ENCODE measurements at places on chromosomes 7 and 10. TPM values are rescaled to one million over a fixed set of nuclear protein-coding genes. Genes with fewer than 3 reads are reported as not detected.
A peak's percentile ranks its signal among the peaks of the same experiment; 100 is the strongest.

- no peaks in the 10 kb centered on the region for H3K27me3 ChIP-seq
- peaks cover 14% of the 10 kb centered on the region for H3K4me1 ChIP-seq
- H3K4me3 ChIP-seq: no peak overlapping the region
- no peaks in the 10 kb centered on the region for H3K36me3 ChIP-seq
- DNase-seq: no peak
Measured at GRCh38 chr7:30970594-30971094, 6.9 kb downstream of the GHRHR start.

GRCh38 chr7:74272305-74273038, 16.7 kb upstream of the CLIP2 start:
- H3K4me1 ChIP-seq: peaks cover 29% of the 10 kb centered on the region
- H3K27me3 ChIP-seq: no peaks in the 10 kb centered on the region
- DNase-seq: peak; percentile 85
- peak overlapping the region; percentile 80 for H3K27ac ChIP-seq

GRCh38 chr10:29955329-29955935, 104.0 kb downstream of the JCAD start:
- H3K27ac ChIP-seq: no peak overlapping the region
- DNase-seq: no peak
- no peaks in the 10 kb centered on the region for H3K36me3 ChIP-seq
- H3K27me3 ChIP-seq: no peaks in the 10 kb centered on the region

- H3K36me3 ChIP-seq: no peaks in the 10 kb centered on the region
- no peak for DNase-seq
- H3K4me1 ChIP-seq: no peaks in the 10 kb centered on the region
- H3K27ac ChIP-seq: no peak overlapping the region
- H3K27me3 ChIP-seq: no peaks in the 10 kb centered on the region
- no peak overlapping the region for H3K4me3 ChIP-seq
Measured at GRCh38 chr7:35026150-35026549, 11.1 kb downstream of the DPY19L1 start.

- H3K4me3 ChIP-seq: no peak overlapping the region
- no peaks in the 10 kb centered on the region for H3K27me3 ChIP-seq
- H3K4me1 ChIP-seq: no peaks in the 10 kb centered on the region
Measured at GRCh38 chr7:152551304-152552036, 115.7 kb upstream of the KMT2C start.

Gene ITGB8
- 8.0 TPM for total RNA-seq

Data from lower lobe of right lung (tissue), 2 donors.